ENCODE measurements at places on chromosomes 7 and 10.

DNA sequence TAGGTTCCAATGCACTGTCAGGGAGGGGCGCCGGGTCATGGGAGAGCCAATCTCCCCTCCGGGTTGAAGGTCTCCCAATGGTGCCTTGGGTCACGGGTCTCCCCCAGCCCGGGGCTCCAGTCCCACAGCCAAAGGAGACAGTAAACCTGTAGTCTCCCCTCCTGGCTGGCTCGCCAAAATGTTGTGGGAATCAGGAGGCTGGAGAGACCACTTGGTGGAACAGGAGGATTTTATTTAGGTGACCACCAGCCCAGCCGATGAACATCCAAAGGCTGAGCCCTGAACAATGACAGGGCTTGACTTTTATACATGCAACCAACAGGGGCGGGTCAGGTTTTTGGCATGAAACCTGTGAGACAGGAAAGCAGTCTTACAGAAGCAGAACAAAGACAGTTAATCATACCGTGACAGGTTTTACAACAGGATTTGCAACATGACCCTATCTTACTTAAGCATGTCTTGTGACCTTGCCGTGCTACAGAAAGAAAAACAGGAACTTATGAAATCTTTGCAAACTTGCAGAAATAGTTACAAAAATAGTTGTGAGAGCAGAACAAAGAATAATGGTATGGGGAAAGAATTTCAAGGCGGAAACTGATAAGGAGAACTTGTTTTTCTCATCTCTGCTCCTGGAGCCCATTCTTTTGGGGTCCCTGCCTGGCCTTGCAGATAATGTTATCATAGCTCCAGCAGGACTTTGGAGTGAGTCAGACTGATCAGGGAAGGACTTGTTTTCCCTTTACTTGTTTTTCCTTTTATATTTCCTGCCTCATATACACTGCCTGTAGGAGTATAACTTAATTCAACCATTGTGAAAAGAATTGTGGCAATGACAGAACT is 7.1 kb downstream of the ERV3-1 start:
- DNase-seq: peak; percentile 71

DNA sequence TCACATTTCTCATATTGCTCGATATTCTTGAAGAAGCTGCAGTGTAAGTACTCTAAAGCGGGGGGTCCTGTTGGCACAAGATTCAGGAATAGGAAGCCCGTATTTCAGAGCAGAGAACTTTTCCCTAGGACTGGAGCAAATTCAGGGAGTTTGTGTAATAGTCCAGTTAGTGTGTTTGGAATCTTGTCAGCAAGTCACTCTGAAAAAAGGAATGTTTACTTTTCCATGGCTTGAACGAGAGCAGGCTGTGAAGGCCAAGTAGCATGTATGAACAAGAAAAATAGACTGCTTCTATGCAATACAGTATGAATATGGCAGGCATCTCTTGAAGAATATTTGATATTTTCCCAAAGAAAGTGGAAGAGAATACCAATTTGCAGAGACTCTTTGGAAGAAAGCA is 39.8 kb downstream of the CDC123 start:
- peak; percentile 43 for DNase-seq

- peak; percentile 46 for DNase-seq
Observed at GRCh38 chr7:41002741-41003610, 699.9 kb downstream of the INHBA start.

DNA sequence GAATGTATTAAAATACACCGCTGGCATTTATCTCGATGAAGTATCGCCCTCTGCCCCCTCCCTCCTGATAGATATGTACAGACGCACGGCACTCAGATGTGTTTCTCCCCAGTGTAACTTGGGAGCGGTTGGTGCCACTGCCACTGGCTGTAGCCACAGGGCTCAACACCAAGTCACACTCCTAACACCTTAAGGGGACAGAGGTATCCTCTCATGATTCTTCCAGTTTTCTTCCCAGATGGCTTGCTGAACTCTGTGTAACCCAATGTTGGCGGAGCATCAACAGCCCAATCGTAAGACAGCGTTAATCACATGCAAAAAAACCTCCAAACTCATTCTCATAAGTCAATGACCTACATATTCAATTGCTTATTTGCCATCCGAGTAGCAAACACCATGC is 35.5 kb downstream of the CTBP2 start:
- DNase-seq: peak; percentile 46

- no peak for DNase-seq
Observed at GRCh38 chr10:48455055-48455391, 148.5 kb downstream of the MAPK8 start.

DNA sequence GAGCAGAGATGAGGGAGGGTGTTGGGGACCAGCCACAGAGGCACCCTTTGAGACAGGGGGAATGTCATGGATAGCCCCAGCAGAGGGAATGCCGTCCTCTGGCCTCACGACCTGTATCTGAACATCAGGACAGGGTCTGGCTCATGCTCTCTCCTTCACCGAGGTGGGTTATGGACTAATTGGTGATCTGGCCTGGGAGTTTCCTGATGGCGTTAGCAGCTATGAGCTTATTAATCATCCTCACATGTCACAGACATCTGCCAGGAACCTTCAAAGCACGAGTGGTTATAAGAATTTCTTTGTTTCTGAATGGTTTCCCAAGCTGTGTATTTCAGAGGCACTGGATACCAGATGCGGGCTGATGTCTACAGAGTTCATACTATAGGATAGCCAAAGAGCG is 6.9 kb downstream of the CPA4 start:
- DNase-seq: no peak

DNA sequence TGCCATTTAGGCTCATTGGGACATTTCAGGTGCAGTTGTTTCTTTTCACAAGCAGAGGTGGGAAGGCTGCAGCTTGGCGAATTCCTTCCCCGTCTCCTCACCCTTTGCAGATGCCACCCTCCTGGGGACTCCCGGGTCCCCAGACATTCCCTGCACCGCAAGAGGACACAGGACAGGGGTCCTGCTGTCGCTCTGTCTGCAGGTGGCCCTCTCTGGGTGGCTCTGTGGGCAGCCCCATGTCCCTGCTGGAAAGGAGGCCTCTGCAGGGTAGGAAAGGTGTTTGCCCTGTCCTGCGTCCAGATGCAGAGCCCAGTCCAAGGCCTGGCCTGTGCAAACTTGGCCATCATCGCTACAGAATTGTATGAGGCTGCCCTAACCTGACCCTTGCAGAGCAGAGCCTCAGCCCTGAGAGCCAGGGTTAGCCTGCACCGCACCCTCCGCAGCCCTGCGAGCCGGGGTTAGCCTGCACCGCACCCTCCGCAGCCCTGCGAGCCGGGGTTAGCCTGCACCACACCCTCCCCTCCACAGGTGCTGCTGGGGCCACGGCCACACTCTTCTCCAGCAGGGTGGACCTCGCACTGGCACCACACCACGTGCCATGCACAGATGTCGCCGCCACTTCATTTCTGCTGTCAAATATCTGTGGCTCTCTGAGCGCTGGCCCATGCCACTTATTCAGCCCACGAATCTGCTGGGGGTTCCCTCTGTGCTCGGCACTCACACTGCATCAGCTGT is 61.0 kb downstream of the CFAP46 start:
- no peak for DNase-seq

GRCh38 chr10:1556496-1556895 is 180.8 kb downstream of the ADARB2 start:
- no peak for DNase-seq

DNA sequence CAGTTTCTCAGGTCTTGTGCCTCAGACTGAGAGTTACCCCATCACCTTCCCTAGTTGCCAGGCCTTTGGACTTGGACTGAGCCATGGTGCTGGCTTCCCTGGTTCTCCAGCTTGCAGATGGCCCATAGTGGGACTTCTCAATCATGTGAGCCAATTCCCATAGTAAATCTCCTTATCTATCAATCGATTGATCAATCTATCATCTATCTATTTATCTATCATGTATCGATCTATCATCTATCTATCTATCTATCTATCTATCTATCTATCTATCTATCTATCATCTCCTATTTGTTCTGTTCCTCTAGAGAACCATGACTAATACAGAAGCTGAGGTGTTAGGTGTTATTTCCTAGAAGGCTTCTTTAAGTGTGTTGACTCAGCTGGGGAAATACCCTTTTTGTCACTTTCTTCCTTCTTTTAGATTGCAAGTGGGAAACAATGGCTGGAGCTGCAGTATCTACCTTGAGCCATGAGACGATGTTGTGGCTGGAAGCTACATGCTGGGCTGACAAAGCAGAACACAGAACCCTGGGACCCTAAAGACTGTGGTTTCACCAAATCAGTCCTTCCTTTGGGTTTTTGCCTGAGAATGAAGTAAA is 234.7 kb upstream of the GLI3 start:
- DNase-seq: no peak

DNA sequence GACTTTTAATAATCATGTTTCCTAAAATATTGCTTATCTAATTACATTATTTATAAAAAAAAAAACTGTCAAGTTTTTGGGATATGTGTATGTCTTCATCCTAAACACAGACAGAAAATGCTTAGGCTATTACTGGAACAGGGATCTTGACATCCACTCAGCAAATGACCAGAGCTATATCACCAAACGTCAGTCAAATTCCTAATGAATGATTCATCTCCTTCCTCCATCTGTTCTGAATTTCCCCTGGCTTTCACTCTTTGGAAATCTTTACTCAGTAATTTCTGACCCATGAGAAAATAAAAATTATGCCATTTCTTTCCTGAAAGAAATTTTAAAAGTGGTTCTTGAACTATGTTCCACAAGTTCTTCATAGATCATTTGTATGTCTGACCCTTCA is 552.4 kb upstream of the KCND2 start:
- DNase-seq: peak; percentile 89

GRCh38 chr10:96025566-96025965 is 17.8 kb upstream of the CCNJ start:
- no peak for DNase-seq

- DNase-seq: no peak
Observed at GRCh38 chr7:5384618-5385017, 39.0 kb downstream of the TNRC18 start.

DNA sequence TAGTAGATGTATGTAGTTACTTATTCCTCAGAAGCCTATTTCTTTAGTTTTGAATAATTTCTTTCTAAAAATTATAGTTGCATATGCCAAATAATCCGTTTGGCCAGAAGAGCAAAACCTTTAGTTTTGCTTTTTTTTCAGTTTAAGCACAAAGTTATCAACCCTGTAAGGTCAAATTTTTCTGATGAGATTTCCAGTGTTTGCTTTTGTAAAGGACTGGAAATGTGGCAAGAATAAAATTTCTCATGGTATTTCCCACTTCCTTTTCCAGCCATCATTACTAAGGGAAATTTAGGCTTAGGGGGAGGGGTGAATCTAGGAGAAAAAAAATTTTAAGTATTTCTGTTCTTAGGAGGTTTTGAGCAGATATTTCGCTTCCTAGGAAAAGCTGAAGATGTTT is 7.6 kb downstream of the CALD1 start:
- peak; percentile 78 for DNase-seq

GRCh38 chr7:15848362-15848761 is 161.9 kb upstream of the MEOX2 start:
- DNase-seq: peak; percentile 56

DNA sequence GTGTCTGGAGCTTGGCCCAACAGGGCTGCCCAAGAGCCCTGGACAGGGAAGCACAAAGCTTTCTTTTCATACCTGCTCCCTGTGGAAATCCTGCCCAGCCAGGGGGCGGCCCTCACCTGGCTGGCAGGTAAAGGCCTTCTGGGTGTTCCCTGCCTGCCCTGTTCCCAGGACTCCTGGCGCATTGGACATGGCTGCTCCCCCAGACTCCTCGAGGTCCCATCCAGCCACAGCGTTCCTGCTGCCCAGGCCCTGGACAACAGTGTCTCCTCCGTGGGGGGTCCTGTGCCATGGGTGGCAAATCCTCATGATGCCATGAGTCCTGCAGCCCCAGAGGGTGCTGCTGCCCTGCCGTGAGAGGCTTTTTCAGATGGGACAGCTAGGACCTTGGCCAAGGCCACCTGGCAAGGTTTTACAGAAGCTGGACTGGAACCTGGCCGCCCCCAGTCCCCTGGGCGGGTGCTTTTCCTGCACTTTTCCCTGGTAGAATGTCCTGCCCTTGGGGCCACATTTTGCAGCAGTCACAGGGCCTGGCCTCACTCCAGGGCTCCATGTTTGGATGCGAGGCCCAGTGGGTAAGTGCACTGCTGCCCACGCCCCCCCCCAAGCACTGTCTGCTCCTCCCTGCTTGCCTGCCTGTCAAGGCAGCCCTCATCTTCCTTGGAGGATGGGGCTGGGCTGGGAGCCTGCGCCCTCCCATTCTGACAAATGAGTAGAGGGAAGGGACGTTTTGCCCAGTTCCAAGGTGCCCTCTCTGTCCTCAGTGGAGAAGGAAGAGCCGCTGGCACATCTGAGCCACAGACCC is 60.7 kb downstream of the LHPP start:
- no peak for DNase-seq

- DNase-seq: no peak
Observed at GRCh38 chr10:43731486-43731885, 82.8 kb upstream of the ZNF32 start.

DNA sequence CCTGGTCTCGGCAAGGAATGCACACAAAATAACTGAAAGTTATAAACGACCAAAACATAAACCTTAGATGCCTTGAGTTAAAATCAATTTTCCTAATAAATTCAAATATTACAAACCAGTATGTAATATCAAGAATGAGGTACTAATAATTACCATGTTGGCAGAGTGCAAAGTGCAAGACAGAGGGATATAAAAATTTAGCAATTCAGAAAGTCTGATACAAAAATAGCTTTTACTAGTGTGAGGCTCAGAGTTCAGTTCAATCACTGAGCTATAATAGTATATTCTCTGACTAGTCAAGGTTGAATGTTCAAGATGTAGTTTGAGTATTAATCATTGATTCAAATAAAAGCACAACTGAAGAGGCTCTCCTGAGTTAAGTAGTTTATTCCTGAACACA is 4.8 kb upstream of the AUTS2 start:
- DNase-seq: no peak

- no peak for DNase-seq
Observed at GRCh38 chr10:112741830-112742402, 208.1 kb upstream of the TCF7L2 start.

- DNase-seq: no peak
Observed at GRCh38 chr7:107404740-107405537, 64.9 kb upstream of the GPR22 start.

DNA sequence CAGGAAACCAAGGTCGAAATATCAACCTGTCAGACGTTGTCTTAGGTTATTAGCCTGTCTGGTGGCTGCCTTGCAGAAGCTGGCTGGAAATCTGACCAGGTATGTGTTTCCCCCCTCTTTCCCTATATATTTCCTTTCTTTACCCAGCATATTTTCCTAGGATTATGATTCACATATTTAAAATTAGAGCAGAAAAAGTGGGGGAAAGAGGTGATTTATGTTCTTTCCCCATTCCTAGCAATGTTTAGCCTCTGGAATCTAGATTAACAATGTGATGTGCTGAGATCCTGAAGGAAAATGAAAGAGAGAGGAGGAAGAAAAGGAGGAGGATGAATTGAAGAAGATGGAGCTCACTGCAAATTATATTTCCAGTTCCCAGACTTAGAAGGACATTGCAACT is 421.4 kb upstream of the AUTS2 start:
- DNase-seq: no peak

GRCh38 chr7:30844483-30844874 is 67.2 kb upstream of the AQP1 start:
- DNase-seq: no peak

- DNase-seq: no peak
Observed at GRCh38 chr7:159158125-159158887, 13.6 kb upstream of the VIPR2 start.

All from fibroblast of the aortic adventitia (primary cell).